ENCODE measurements at places on chromosomes 12 and 14.

DNA sequence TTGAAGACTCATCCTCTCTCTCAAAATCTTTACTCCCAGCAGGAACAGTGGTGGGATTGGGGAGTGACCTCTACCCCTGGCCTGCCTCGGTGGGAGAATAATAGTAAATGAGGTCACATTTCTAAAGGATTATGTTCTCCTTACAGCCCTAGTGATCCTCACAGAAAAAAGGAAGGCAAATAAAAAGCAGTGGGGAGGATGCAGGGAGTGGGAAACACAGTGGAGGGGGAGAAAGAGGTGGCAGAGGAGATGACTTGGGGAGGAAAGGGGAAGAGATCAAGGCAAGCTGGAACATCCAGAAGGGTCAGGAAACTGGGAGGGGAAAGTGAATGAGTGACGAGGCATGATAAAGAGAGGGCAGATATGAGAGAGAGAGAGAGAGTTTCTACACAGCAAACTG, 8.3 kb upstream of the SYNDIG1L start:
- peak; percentile 46 for DNase-seq

GRCh38 chr12:76081909-76082308, 2.6 kb downstream of the NAP1L1 start:
- DNase-seq, result no peak

GRCh38 chr12:112676507-112676906, 115.0 kb upstream of the RPH3A start:
- DNase-seq, result no peak

- no peak for DNase-seq
Measured at GRCh38 chr14:77220246-77221017, 38.8 kb downstream of the TMEM63C start.

DNA sequence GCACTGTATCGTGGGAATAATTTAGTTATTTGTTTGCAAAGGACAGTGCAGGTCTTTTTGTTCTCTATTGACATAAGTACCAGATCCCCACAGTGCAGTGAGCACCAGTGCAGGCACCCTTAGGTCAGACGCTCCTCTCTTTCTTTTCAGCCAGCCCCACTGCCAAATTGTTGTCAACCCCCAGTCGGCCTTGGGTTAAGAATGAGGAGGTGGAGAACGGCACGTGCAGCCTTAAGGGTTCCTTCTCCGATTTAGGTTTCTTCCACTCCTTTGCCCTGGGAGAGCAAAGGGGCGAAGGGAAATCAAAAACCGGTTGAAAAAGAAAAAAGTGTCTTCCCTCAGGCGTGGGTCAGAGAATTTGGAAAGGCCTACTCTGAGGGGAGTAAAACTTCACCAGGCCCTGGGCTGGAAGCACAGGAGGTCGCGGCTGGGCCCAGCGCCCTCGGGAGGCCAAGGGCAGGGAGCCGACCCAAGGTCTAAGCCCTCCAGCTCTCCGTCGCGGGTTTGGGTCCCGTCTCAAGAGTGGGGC, 4.3 kb downstream of the PAX9 start:
- no peak for DNase-seq

- DNase-seq, result peak; percentile 41
Measured at GRCh38 chr12:131098178-131098981, 144.7 kb downstream of the ADGRD1 start.

- DNase-seq, result no peak
Measured at GRCh38 chr12:45418520-45418919, 202.6 kb downstream of the ANO6 start.

- no peak for DNase-seq
Measured at GRCh38 chr14:92397150-92397952, 74.4 kb downstream of the SLC24A4 start.

GRCh38 chr12:124919521-124920352, 5.3 kb upstream of the UBC start:
- DNase-seq, result no peak

- no peak for DNase-seq
Measured at GRCh38 chr12:38886064-38886463, 19.3 kb downstream of the CPNE8 start.

DNA sequence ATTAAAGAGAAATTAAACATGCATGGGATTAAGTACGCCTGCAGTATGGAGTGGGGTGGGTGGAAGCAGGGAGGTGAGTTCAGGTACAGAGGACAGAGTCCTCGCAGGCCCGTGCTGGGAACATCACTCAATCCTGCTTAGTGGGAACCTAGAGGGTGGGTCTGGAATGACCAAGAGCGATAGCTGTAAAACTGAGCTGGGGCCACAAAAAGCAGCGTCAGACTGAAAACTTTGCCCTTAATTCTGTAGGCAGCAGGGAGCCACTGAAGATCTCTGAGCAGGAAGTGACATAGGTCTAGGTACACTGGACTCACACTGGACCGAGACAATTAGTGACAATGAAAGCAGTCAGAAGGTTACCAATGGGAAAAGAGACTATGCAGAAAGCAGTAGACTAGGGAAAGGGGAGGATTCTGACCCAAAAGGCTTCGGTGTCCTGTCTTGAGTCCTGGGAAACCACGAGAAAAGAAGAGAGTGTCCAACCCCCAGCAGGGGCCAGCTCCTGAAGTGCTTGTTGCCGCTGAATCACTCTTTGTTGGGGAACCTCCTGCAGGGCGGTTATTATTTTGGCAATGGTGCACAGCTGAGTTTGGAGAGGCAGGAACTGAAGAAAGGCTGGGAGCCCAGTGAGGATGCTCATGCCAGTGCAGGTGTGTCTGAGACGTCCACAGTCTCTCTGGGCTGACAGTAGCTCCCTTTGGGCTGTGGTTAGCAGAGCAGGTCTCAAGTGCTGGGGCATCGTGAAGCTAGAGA, 97.4 kb downstream of the PLXNC1 start:
- DNase-seq, result no peak

DNA sequence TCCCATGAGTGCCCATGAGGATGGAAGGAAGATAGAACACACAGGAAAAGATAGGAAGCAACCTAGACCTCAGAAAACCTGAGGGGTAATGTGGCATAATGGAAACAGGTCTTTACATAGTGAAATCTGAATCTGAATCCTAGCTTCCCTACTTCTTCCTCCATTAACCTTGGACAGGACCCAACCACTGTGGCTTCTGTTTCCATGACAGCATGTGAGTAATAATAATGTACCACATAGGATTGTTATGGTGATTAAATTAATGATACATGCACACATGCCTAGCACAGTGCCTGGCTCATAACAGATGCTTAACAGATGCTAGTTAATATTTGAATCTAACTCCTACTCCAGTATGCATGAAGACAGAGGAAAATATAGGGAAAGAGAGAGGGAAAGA, 11.2 kb downstream of the TTC9 start:
- DNase-seq, result no peak

DNA sequence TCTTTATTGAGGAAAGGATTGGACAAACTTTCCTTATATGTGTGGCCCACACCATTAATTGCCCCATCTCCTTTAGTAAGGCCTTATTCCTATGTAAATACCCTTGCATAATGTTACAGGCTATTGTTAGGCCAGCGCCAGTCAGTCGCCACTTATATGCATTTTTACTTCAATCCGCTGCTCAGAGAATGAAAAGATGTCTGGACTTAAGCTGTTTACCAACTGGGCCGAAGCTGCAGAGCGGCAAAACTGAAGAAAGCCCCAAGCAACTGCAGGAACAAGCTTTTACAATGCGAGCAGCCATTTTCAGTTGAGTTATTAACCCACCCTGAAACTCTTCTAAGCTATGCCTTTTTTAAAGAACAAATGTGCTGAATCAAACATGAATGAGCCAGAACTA, 92.1 kb upstream of the OTX2 start:
- no peak for DNase-seq

DNA sequence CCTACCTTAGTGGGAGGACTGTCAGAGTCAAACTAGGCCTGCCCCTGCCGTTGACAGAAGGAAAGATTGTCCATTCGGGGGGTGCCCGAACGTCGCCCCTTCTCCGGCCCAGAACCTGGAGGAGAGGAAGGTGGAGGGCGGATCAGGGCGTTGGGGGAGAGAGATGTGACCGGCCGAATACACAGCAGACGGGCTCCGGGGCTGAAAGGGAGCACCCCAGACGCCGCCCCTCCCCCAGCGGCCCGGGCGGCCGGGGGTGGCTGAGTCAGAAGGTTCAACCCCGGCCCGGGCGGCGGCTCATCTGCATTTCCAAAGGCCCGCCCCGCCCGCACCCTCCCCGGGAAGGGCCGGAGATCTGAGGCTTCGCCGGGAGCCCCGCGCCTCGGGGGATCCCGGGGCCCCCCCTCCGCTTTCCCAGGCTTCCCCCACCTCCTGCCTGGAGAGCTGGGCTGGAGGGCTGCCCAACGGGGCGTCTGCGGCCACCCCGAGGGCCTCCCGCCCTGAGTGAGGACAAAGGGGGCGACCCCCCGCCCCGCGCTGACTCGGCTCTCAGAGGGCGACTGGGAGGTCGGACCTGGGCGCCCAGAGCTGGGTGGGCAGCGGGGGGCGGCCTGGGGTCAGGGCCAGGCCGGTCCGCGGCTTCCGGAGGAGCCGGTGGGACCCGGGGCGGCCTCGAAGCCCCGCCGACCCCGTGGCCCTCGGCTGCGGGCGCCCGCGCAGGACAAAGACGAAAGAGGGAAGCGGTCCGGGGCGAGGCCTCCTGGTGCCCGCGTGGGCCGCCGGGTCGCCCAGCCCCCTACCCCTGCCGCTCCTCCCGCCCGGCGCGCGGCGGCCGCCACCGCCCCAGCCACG, 3.7 kb upstream of the SETD1B start:
- peak; percentile 87 for DNase-seq

GRCh38 chr14:24132061-24132685, 1.7 kb downstream of the FITM1 start:
- DNase-seq, result no peak

DNA sequence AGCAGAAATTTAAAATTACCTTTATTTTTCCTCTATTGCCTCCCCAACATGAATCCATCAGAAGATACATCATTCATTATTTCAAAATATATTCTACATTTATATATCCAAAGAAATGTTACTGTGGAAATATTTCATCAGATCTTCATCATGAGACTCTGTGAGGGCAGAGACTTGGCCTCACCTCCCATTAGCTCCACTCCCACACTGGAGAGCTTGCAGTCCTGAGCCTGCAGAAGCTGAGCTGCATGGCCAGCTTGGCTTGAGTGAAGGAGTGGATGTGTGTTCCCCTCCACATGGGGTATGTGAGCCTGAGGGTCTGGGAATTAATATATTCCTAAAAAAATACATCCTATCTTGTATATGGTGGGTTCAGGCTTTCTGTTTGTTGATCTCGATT, 961.9 kb downstream of the TMEM121 start:
- no peak for DNase-seq

GRCh38 chr12:47147739-47148138, 68.0 kb upstream of the AMIGO2 start:
- no peak for DNase-seq

DNA sequence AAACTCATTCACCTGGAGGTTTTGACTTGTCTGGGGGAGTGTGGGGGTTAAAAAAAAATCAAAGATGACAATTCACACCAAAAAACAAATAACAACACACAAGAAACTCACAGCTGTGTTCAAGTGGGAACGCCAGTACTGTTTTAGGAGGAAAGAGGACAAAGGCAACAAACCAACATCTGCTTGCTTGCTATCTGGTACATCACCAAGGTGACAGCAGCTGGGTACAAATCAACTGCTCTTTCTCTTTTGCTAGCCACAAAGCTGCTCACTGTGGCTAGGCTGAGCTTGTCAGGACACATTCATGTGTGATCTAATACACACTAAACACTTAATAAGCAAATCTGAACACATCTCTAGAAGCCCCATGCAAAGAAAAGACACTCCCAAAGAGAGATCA, 128.0 kb upstream of the RAP1B start:
- no peak for DNase-seq

DNA sequence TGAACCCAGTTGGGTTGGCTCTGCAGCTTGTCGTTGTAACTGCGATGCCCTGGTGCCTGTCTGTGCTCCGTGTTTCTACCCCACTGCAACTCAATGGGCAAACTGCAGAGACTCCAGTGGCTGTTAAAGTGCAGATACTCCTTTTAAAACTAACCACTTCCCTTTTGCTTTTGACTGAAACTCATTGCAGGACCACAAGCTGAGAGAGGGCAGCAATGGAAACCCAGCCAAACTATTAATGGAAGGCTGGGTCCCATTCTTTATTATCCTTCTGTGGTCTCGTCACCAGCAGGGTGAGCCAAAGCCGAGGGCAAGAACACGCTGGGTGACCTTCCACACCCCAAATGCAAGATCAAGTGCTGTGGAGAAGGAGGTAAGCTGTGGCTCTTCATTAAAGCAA, 910.4 kb downstream of the VRK1 start:
- no peak for DNase-seq

- no peak for DNase-seq
Measured at GRCh38 chr12:28507033-28507432, 316.8 kb downstream of the CCDC91 start.

DNA sequence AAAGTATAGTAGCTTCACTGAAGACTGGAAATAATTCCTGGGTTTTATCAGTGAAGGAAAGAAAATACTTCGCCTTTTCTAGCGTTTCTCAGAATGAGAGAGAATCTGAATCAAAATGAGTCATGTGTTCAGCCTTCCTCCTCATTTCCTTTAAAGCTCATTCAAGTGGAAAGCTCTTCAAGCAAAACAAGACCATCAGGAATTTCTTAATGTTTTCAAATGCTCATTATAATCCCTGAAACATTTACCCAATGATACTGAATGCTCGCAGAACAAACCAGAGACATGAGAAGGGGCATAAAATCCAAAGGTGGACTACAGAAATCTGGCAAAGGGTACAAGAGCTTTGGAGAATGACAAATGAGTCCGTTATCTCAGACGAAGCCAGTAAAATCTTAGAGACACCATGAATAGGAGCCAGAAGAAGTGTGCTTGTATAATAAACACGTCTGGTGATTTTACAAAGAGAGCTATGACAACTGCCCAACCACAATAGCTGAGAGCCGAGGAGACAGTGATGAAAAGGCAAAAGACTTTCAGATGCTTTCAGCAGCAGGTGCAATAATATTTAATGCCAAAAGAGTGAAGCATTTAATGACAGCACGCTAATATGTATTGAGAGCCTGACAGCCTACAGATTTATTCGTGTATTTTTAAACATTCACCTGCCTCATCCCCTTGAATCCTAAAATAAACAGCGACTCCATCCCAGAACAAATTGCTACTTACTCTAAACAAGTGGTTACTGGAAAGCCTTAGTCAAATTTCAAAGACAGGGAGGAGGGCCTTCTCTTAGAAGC, 19.0 kb downstream of the SPRING1 start:
- DNase-seq, result no peak

DNA sequence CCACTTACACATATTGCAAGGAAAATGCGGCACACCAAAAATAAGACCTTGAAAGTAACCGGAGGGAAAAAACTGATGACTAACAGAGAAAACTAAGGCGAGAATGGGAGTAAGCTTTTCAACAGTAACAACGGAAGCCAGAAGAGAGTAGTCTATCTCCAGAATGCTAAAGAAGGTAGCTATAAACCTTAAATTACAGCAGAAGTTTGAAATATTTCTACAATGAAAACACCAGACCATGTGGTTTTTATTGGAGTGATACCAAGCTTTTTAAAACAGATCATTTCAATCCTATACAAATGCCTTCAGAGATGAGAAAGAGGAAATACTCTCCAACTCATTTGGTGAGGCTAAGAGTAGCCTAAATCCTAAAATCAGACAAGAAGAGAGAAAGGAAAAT, 209.5 kb downstream of the ANO6 start:
- no peak for DNase-seq

- no peak for DNase-seq
Measured at GRCh38 chr14:59123531-59123930, 64.9 kb upstream of the DAAM1 start.
